ENCODE measurements at places on chromosomes 2 and 18.
A peak's percentile ranks its signal among the peaks of the same experiment; 100 is the strongest.

- no peak for DNase-seq
Observed at GRCh38 chr2:38925982-38926381, 36.3 kb downstream of the ARHGEF33 start.

DNA sequence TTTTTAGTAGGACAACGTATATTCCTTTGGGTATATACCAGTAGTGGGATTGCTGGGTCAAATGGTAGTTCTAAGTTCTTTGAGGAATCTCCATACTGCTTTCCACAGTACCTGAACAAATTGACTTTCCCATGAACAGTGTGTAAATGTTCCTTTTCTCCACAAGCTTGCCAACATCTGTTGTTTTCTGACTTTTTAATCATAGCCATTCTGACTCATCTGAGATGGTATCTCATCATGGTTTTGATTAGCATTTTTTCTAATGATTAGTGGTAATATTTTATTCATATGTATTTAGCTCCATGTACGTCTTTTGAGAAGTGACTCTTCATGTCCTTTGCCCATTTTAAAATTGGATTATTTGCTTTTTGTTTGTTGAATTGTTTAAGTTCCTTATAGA is 58.4 kb upstream of the CERS6 start:
- no peak for DNase-seq

DNA sequence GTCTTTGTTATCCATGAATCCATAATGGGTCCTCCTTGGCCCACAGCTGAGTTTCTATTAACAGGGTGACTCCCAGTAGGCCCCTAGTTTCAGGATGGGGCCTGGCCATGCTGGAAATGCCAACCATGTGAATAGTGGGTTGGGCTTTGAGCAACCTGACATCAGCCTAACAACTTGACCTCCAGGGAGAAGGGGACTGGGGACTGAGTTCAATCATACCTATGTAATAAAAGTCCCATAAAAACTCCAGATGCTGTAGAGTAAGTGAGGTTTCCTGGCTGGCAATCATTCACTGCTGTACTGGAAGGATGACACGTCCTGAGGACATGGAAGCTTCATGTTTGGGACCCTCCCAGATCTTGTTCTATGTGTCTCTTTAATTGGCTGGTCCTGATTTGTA is 7.9 kb downstream of the REV1 start:
- no peak for DNase-seq

DNA sequence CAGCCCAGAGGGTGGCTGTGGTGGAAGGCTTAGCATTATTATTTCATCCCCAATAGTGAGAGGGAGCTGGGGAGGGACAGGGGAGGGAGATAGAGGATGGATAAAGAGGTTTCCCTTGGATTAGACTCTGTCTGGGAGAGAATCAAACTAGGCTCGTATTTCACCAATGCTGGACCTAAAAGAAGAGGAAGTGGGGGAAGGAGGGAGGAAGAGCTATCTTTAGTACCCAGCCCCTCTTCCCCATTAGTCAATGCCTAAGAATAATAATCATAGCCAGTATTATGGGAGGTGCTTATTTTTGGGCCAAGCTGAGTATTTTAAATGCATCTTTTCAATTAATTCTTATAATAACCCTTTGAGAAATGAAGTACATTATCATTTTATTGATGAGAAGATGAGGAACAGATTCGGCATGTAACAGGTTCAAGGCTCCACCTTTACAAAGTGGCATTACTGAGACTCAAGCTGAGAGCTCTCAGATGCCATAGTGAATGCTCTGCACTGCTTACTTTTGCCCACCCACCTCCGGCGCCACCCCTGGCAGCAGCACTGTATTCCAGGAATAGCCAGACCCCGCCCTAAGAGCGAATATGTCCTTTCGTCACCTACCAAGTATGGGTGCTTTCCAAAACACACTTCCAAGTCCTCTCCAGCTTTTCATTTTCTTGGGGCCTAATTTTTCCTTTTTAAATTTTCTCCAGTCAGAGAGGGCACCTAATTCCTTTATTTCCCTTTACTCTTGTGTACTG is 21.0 kb downstream of the PAX8 start:
- DNase-seq: no peak

GRCh38 chr2:15945909-15946705 is 5.8 kb downstream of the MYCN start:
- DNase-seq: no peak

- DNase-seq: no peak
Observed at GRCh38 chr18:73782405-73782804, 365.2 kb downstream of the FBXO15 start.

GRCh38 chr2:852168-852567 is 98.5 kb upstream of the SNTG2 start:
- DNase-seq: no peak

DNA sequence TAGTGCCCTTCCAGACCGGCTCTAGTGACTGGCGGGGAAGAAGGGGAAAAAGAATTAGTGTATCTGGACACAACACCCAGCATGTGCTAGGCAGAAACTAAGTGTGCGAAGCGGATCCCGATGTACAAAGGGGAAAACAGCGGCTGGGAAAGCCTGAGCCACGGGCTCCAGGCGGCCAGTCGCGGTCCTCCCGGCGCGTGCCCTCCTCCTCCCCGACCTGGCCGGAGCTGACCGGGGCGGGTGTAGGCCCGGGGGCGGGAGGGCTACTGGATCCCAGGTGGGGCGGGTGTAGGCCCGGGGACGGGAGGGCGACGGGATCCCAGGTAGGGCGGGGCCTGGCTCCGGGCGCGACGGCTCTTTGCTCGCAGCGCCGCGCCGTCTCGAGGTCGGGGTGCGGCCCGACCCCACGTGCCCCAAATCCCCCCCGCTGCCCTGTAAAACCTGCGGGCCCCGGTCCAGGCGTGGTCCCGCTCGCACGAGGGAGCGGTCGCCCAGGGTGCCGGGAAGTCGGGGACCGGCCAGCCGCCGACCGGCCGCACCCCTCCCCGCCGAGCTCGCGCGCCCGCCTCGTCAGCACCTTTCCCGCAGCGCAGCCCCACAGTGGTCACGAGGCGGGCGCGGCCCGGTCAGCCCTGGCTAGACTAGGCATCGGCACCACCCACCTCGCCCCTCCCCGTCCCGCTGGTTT is 48.8 kb downstream of the C2orf42 start:
- DNase-seq: peak; percentile 94

GRCh38 chr2:31207790-31208189 is 9.5 kb downstream of the CAPN14 start:
- DNase-seq: no peak

DNA sequence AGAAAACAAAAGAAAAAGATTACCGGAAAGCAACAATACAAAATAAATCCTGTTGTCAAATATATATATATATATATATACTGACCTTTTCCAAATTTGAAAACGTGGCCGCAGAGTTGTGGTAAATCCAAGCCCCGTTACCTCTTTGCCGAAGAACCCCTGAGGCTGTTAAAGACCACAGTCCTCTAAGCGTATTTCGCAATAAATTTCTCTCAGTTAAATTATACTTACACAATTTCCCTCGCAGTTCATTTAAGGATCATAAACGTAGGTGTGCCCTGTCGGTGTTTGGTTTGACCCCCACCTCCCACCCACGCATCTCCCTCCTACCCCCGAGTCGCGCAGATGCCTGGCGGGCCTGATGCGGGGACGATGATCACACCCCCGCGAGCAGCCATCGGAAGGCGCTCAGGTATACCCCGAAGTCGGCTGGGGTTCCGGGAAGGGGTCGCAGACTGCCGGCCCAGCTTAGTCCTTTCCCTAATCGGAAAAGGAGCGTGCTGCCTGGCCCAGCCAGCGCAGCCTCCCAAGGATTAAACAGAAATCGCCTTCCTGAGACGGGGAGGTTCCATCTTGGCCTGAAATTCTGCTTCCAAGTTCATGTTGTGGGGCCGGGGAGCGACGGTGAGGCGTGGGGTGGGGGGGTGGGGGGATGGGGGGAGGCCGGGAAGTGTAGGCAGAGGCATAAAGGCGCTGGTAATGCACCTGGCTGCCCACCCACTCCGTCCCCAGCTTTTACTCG is 2.9 kb upstream of the MEIS1 start:
- peak; percentile 51 for DNase-seq

- no peak for DNase-seq
Observed at GRCh38 chr2:120389036-120389391, 43.1 kb downstream of the INHBB start.

DNA sequence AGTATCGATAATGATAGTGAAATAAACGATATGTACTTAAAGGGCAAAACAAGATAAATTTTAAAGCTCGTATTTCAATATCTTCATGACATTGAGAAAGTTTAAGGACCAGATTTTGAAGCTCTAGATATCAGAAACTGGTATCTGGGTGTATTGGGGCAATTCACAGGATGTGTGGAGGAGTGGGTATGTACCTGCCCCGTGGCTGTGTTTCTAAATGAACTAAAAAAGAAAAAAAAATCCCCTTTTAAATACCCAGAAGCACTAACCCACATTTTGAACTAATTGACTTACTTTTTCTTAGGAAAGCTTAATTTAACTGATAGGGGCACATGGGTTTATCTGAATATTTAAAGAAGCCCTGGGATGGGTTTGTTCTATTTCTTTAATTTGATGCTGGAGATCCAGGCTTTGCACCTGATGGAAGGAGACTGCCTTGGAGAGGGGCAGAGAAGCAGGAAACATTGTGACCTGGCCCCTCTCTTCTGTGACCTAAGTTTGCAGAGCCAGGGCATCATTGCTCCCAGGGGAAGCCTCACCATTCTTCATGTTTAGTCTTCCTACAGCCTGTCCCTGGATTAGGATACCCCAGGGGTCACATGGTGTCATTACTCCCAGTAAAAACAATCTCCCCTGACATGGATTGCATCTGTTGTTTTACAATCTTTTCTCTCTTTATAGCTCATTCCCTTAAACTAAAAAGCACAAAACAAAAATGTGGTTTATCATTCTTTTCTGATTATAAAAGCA is 7.6 kb upstream of the KCTD1 start:
- DNase-seq: no peak

DNA sequence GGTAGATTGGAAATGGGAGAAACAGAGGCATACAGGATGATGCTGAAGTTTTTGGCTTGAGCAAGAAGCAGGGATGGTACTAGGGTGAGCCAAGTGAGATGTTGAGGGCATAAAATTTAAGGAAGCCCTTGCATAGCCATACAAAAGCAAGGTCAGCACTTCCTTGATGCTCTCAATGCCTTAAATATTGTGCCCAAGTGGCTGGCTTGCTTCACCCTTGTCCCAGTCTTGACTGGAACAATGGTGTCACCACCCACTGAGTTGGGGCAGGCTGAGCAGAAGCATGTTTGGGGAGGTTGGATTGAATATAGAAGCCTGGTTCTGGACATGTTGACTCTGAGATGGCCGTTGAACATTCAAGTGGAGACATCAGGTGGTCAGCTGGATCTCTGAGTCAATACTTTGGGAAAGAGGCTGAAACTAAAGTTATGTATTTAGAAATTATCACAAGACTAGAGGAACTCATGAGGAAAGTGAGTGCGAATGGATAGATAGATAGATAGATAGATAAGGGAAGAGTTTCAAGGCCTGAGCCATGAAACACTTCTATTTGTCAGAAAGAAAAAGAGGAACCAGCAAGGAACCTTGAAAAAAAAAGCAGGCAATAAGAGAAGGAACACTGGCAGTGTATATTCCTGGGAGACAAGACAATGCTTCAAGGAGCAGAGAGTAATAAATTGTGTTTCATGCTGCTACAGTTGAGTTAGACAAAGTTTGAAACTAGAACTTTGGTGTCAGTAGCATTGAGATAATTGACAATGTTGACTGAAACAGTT is 43.0 kb upstream of the HNMT start:
- no peak for DNase-seq

- no peak for DNase-seq
Observed at GRCh38 chr2:189540551-189540950, 40.0 kb downstream of the SLC40A1 start.

- peak; percentile 52 for DNase-seq
Observed at GRCh38 chr2:72148837-72149555, 1.3 kb upstream of the CYP26B1 start.

DNA sequence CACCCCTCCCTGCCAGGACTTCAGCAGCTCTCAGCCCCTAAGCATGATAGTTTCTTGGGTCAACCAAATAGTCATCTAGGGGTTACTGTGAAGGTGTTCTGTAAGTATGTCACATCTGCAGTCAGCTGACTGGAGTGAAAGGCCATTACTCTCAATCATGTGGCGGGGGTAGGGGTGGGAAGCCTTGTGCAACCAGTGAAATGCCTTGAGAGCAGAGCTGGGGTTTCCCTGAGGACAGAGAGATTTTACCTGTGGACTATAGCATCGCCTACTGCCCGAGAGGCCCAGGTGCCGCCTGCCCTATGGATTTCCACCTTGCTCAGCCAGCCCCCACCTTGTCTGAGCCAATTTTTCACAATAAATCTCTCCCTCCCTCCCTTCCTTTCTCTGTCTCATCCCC is 20.9 kb upstream of the KLF11 start:
- DNase-seq: peak; percentile 13

GRCh38 chr18:3910512-3910911 is 460.5 kb downstream of the TGIF1 start:
- DNase-seq: no peak

DNA sequence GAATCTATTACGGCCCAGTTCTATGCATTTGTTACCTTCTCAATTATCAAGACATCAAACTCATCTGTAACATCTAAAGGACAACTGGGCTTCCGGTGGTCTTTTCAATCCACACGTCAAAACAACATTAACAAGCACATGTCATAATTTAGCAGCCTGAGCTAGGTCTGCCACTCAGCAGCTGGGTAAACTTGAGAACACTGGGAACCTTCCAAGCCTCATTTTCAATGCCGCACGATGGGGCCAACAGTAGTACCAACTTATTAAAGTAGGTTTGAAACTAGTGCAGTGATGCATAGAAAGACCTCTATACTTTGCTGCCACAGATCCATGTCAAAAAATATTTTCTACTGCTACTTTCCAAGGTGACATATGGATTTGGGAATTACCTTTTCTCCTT is 60.4 kb downstream of the COL4A4 start:
- no peak for DNase-seq

DNA sequence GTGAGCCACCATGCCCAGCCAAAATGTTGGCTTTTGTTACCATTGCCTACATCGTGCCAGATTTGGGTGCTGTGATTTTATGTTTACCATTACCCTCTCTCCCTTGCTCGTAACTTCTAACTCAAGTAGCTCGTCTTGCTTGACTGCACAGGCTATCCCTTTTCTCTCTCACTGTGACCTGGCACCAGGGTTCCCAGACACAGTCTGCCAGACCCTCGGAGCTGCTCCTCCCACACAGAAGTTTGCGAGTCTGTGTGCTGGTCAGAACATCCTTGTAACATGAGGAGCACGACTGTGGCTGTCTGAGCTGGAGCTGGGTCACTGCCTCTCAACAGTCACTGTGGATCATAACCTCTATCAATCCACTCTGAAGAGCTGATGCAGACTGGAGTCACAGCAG is 152.5 kb upstream of the ACKR3 start:
- DNase-seq: no peak

- DNase-seq: no peak
Observed at GRCh38 chr2:8154936-8155335, 526.9 kb upstream of the ID2 start.

GRCh38 chr2:47002480-47003381 is 87.1 kb upstream of the MCFD2 start:
- DNase-seq: no peak

Data from right lobe of liver (tissue), 6 donors.